Activated effector memory CD4-positive, alpha-beta T cell treated with anti-CD3 and anti-CD28 coated beads, Interleukin-2, amount 50 U/mL, for 16 hours (primary cell): ENCODE measurements at places on chromosomes 2 and 18.

GRCh38 chr2:193228276-193228675 is 1033.5 kb upstream of the TMEFF2 start:
- no peak for DNase-seq

GRCh38 chr2:240277073-240277806 is 136.8 kb upstream of the OTOS start:
- peak; percentile 38 for DNase-seq

DNA sequence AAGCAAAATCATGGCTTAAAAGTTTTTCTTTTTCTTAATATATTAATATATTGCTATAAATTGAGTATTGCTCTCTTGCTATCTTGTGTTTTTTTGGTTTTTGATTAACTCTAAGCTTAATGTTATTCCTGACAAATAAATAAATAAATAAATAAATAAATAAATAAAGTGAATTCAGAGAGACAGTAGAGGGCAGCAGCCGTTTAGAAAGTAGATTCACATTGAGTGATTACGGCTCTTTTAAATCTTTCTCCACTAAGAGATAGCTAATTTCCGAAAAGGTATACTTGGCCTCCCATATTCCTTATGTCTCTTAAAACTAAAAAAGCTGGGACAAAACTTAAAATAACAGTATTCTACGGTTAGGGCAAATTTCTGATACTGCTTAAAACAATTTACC is 34.3 kb downstream of the MSH2 start:
- DNase-seq: no peak

- DNase-seq: no peak
These were observed 203.0 kb downstream of the SP3 start for GRCh38 chr2:173762221-173762620.

- no peak for DNase-seq
These were observed 246.6 kb upstream of the SP5 start for GRCh38 chr2:170468557-170468956.

GRCh38 chr2:113105047-113105785 is 22.2 kb upstream of the IL1RN start:
- no peak for DNase-seq

- DNase-seq: no peak
These were observed 23.0 kb upstream of the ATOH8 start for GRCh38 chr2:85730686-85731230.

DNA sequence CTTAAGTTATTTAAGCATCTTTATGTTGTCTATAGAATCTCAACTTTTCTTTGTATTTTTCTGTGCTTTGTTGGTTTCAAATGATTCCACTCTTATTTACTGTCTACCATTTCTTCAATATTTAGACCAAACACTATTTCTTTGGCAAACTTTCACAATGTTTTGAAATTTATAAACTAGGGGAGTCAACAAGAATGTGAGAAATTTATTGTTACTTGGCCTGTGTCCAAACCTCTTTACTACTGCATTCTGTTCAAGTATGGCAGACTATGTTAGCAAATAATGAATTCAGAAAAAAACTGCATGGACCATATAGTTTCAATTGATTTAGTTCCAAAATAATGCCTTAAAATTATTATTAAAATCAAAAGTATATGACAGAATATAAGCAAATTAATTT is 470.2 kb downstream of the FBXO15 start:
- no peak for DNase-seq

DNA sequence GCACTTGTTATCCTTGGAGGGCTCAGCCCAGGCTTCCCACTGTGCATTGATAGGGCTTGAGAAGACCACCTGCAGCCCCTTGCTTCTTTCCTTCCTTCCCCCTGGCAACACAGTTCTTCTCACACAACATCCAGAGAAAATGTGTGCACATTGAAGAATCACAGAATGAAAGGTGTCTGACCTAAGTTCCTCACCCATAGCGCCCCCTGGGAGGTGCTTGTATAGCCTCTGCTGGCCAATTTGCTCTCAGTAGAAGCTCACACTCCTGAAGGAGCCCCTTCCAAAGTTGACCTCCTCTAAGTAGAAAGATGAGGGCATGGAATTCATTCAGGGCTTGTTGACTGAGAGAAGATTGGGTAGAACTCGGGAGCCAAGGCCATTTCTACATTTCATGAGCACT is 758.4 kb upstream of the KLHL29 start:
- DNase-seq: no peak

DNA sequence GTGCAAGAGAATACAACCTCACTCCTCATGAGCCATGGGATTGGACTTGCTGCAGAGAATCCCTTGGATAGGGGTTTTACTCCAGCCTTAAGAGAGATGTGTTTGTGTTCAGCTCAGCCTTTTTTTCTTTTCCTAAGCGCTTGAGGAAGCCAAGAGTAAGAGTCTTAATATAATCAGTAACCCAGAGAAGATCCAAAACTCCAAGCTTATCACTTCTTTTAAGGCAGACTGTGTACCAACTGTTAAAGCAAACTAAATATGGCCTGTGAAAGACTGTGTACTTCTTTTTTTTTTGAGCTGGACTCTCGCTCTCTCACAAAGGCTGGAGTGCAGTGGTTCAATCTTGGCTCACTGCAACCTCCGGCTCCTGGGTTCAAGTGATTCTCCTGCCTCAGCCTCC is 30.4 kb downstream of the MSGN1 start:
- no peak for DNase-seq

DNA sequence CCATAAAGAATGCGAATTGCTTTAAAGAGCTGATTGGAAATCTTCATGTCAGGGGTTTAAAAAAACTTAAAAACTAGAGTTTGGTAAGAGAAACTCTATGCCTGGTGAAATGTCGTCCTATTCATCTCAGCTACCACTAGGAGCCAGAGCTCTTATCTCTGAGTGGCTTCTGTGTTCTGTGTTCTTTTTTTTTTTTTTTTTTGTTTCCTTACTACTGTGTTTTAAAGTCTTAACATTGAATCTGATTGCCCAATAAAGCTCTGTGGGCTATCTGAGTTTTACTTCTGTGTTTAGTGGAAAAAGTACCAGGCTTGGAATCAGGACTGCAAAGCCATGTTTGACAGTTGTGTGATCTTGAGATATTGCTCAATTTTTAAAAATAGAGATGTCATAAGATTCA is 494.8 kb downstream of the RIT2 start:
- no peak for DNase-seq
